ENCODE measurements at places on chromosomes 5 and 9.

- DNase-seq = no peak
These were observed 19.8 kb downstream of the CCDC69 start for GRCh38 chr5:151204051-151204450.

- DNase-seq = no peak
These were observed at the start of gene ZNF366 for GRCh38 chr5:72507231-72507906. ZNF366 (minus strand) TSS chr5:72507410; CDS start chr5:72461496, 45,914 bp downstream.

GRCh38 chr5:136699651-136700050, 334.3 kb upstream of the TRPC7 start:
- DNase-seq = no peak

DNA sequence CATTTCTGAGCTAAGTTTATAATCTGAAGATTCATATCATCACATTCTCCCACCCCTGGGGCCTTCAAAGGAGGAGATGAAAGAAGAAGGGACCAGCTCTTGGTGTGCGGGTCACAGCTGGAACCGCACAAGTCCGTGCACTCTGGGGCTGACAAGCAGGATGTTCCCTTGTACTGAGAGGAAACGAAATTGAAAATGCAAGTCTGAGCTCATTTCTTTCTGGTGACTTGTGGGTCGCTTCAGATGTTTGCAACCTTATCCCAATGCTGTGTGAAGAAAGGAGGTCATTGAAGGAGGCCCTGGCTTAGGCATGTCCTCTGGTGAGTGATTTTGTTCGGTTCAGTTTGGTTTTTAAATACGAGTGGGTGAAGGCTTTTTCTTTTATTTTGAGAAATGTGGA, 59.6 kb downstream of the C9orf152 start:
- no peak for DNase-seq

DNA sequence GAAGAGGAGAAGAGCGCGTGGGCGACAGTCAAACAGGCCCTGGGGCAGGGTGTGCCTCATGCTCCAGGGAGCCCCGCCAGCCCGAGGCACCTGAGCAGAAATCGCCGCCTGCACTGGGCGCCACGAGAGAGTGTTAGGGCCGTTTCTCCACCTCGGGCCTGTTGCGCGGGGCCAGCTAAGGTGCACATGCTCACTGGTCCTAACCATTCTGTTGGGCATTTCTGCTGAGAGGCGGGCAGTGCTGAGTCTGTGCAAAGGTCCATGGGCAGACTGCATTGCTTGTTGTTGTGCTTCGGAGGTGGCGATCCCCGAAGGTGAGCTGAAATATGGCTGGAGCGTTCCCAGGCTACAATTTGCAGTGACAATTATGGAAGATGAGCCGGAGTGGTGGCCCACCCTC, 367.8 kb upstream of the SPATA31A5 start:
- no peak for DNase-seq

- no peak for DNase-seq
These were observed 220.2 kb downstream of the PLK2 start for GRCh38 chr5:58239731-58240130.

DNA sequence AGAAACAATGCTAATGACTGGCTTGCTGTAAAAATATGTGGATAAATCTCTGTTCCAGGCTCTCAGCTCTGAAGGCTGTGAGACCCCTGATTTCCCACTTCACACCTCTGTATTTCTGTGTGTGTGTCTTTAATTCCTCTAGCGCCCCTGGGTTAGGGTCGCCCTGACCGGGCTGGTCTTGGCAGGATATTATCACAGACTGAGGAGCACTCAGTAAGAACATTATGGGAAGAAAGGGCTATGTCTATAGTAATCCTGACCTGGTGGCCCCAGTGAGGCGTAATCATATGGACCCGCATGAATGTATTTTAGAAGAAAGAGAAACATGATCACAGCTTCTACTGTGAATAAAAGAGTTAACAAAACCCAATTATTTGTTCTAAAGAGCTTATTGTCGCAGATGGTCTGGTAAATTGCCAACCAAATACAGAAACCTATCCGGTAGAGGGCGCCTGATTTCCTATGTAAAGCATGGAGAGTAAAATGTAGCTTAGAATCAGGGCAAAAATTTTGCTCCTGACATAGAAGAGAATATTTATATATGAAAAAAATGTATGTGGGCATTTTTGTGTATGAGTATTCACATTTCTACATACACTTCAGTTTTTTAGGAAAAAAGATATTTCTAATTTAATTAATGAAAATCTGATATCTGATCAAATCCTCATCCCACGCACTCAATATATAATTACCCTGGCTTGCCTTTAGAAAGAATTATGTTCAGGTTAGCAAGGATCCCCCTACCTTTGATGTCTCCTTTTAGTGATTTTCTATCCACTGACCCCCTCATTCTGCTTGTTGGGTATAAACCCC, 5.8 kb upstream of the IFNA1 start:
- DNase-seq = no peak

- no peak for DNase-seq
These were observed 191.9 kb upstream of the GAS1 start for GRCh38 chr9:87139099-87139730.

- DNase-seq = no peak
These were observed 453.9 kb downstream of the ENC1 start for GRCh38 chr5:74186356-74187315.

DNA sequence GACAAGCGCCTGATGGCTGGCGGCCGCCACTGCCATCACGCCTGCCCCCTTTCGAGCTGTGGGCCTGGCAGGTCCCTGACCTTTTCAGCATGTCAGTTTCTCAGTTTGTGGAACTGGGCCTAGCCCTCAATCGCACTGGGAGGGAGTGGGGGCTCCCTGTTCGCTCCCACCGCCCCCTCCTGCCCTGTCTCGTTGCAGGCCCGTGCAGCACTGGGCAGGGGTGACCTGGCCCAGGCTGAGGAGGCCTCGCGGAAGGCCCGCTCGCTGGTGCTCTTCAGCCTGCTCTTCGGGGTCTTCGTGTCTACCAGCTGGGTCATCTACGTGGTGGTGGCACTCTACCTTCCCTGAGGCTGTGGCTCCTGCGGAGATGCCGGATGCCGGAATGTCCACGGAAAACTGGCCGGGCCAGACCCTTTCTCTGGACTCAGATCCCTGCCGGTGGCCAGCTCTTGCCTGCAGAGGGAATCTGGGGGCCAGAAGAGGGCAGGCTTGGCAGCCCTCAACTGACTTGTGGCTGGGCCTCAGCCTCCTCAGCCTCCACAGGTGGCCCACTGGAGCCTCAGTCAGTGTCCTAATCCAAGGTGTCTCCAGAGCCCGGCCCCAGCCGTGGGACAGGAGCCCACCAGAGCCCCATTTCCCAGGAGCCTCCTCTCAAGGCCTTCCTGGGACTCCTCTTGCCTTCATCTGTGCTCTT, 12.7 kb downstream of the PRRT1B start:
- no peak for DNase-seq

GRCh38 chr5:126801174-126801991, 24.4 kb downstream of the LMNB1 start:
- DNase-seq = no peak

- no peak for DNase-seq
These were observed 17.5 kb downstream of the SLC31A1 start for GRCh38 chr9:113238859-113239232.

DNA sequence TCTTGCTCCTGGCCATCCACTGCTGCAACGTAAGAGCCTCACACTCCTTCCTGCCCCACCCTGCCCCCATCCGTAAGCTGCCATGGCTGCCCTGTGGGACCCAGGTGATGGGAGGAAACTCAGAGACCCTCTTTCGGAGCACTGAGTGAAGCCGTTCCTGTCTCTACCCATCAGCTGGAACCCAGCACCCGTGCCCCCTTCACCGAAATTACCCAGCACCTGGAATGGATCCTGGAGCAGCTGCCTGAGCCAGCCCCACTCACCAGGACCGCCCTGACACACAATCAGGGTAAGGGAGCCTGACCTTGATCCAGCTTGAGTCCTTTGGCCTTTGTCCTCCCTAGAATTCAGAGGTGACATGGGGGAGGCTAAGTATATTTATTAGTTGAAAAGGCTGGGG, 3.2 kb downstream of the TESK1 start:
- DNase-seq = no peak

- no peak for DNase-seq
These were observed 29.0 kb downstream of the IRF1 start for GRCh38 chr5:132461569-132462070.

DNA sequence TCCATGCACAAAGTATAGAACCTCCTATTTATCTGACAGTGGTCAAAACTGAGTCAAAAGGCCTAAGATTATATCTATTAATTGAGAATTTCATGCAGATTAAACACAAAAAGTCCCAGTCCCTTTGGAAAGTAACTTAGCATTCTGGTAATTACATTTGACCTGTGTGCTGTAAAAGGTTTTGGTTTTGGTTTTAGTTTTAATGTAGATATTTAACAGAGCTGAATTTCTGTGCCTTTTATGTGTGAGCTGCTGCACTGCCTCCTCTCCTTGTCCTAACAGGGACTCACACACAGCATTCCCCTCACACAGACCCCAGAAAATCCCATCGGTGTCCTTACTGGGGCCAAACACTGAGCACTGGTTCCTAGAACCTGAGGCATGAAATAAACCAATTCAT, 31.0 kb upstream of the FSD1L start:
- DNase-seq = no peak

DNA sequence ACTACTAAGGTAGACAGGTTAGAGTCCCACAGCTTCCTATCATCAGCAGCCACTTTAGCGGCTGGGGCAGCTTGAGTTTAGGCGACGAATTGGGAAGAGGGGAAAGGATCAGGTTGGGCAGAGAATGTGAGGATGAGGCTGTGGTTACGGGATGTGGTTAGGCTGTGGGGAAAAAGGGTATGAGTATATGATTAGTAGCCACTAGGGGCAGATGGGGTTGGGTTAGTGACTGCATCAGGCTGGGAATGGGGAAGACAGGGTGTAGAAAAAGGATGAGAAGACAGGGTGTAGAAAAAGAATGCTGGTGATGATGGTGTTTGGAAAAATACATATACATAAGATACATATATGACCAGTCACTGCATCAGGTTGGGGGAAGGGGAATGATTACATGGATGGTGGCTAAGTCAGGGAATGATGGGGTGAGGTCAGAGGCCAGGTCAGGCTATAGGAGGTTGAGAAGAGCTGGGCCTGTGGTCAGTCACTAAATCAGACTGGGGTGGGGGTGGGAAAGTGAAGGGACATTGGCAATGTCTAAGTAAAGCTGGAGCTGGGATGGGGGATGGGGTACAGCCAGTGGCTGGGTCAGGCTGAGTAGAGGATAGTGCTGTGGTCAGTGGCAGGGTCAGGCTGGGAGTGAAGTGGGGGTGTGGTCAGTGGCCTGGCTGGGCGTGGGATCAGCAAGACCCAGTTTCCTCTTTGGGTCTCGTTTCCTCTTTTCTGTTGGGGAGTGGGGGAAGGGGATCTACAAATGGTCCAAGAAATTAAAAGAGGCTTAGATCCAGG, 2.1 kb downstream of the TLN1 start:
- DNase-seq = peak; percentile 73

DNA sequence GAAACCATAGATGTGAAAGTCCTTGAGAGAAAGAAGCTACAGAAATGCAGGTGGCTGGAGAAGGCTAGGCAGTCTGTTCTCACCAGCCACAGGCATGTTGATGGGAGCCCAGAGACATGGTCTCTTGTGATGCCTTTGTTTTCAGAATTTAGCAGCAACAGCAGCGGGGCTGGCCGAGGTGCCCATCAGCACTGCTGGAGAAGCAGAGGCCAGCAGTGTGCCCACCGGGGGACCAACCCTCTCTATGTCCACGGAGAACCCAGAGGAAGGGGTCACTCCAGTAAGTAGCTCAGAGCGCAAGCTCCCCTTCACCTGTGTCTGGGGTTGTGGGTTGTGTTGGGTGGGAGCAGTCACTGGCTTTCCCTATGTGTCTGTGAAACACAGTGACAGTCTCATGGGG, 59.6 kb downstream of the COL15A1 start:
- DNase-seq = peak; percentile 9

DNA sequence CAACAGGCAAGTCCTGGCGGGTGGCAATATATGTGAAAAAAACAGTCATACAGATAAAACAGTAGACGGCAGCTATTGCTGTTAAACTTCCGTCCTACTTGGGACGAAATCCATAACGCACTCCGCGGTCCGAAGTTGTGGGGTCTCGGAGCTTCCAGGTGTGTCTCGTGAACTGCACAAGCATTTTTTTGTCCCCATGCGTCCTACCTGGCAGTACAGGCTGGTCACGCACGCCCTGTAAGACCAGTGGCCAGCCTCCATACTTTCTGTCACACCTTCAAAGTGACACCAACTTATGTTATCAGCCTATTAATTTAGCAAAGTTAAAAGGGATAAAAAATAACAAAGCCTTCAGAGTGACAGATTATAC, 51.3 kb downstream of the TGFBI start:
- DNase-seq = no peak

GRCh38 chr9:81552581-81552991, 136.8 kb downstream of the TLE1 start:
- peak; percentile 40 for DNase-seq

- no peak for DNase-seq
These were observed 243.4 kb upstream of the RAI14 start for GRCh38 chr5:34412736-34413135.

GRCh38 chr9:70789086-70789485, 332.3 kb downstream of the TRPM3 start:
- peak; percentile 43 for DNase-seq

GRCh38 chr9:98532147-98532546, 176.6 kb downstream of the GABBR2 start:
- DNase-seq = no peak

DNA sequence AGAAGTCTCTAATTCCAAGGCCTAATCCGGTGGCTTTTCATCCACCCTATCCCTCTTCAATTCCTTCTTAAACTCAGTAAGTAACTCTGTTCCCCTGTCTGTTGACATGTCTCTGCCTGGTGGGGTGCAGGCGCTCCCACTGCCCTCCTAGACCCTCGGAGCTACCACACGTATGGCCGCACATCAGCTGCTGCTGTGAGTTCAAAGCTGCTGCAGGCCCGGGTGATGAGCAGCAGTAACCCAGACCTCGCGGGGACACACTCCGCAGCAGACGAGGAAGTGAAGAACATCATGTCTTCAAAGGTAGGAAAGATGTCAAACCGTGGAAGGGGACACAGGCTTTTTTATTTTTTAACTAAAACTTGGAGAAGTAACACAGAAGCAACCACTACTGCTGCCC, 167.7 kb downstream of the DOCK8 start:
- no peak for DNase-seq

GRCh38 chr5:145903867-145904266, 31.1 kb upstream of the GRXCR2 start:
- no peak for DNase-seq

DNA sequence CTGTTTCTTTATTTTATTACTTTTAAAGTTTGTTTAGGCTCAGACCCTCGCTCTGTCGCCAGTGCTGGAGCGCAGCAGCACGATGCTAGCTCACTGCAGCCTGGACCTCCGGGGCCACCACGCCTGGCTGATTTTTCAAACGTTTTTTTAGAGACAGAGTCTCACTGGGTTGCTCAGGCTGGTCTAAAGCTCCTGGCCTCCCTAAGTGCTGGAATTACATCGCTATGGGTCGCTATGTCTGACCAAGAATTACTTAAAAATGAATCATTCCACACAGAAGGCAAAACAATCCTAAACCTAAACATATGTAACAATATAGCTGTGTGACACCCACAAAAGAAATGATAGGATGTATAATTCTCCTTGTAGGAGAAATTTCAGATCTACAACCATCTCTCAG, 86.9 kb upstream of the SIMC1 start:
- DNase-seq = no peak

- no peak for DNase-seq
These were observed 214.8 kb upstream of the PIK3R1 start for GRCh38 chr5:68000805-68001204.
